ENCODE measurements at places on chromosomes 13 and 19. TPM values are rescaled to one million over a fixed set of nuclear protein-coding genes. Genes with fewer than 3 reads are reported as not detected.

Gene PCSK4
- 5.9 TPM for total RNA-seq

Gene CYP2A6
- total RNA-seq, result not detected

Gene EPSTI1
- 4.6 TPM for total RNA-seq

Gene ZNF823
- total RNA-seq, result 26.1 TPM

Gene HSD17B14
- 6.9 TPM for total RNA-seq

Gene CEACAM20
- not detected for total RNA-seq

Gene ZNF730
- total RNA-seq, result 7.9 TPM

DNA sequence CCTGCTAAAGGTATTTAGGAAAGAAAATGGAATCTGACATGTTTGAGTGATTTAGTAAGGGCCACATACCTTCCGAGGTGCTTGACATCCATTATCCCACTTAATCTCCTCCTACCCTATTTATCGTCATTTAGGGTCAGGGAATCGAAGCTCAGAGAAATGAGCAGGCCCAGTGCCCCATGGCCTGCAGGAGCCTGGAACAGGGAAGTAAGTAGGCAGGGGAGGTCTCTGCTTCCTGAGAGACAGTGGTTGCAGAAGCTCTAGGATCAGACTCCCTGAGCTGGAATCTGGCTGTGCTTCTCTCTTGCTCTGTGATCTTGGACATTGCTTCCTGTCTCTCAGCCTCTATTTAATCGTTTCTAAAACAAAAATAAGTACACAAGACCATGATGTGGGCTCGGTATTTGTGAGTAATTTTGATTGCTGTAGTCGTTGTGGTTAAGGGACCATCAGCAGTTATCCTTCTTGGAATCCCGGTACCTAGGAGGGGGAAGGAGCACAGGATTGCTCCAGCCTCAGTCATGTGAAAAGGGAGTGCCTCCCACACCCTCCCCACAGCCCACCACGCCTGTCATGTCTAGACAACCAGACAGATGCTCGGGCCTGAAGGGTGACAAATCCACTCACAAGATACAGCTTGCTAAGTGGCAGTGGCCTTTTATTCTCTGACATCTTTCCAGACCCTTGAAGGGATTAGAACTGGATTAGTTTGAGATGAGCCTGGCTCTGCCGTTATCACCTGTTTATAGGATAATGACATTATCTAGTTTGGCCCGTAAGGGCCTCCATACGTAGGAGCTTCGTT lies 169.2 kb upstream of the TSHZ3 start:
- DNase-seq, result no peak

- no peak for DNase-seq
Observed at GRCh38 chr13:20126541-20127261, 34.2 kb downstream of the GJA3 start.

DNA sequence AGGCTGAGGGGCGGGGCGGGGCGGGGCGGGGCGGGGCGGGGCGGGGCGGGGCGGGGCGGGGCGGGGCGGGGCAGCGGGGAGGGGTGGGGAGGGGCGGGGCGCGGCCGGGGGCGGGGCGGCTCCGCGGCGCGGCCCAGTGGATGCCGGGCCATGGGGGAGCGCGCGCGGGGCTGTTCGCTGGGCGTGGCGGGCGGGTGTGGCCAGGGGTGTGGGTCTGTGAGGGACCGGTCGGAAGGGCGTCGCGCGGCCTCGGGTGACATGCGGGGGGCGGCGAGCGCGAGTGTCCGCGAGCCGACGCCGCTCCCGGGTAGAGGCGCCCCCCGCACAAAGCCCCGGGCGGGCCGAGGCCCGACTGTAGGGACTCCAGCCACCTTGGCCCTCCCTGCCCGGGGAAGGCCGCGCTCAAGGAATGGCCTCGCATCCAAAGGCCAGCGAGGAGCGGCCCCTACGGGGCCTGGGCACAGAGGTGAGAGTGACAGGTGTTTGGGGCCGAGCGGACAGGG lies at the start of gene ZFP28:
ZFP28 (plus strand) TSS at position 188 of the 503 bp plus-strand sequence; CDS start at position 259, 71 bp downstream.
- no peak for DNase-seq

DNA sequence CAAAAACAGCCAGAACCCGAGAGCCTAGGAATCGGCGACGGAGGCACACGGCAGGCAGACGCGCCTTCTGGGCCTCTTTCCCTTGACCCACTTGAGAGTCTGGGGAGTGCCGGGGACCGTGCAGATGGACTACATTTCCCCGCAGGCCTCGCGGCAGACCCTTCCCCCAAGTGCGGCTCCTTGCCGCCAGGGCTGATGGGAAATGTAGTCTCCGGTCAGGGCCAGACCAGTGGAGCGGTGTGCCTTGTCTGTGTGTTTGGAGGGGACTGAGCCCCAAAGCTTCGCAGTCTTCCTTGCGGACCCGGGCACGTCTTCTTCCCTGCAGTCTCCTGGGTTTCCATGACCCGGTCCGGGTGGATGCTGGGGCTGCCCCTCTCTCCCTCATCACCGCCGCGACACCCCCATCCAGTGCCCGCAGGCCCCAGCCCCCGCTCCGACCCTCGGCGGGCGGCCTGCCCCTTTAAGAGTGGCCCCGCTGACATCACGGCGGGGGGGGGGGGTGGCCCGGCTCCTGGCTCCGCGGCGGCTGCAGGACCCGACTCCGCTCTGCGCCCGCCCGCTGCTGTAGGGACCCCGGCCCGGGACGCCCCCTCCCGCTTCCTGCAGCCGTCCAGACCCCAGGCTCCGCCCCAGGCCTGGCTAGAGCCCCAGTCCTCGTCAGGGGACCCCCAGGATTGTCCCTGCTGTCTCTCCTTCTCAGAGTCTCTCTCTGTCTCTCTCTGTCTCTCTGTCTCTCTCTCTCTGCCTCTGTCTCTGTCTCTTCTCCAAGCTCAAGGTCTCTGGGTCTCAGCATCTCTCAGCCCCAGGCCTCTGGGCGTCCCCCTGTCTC lies 758 bp upstream of the CACNG7 start:
- peak; percentile 69 for DNase-seq

DNA sequence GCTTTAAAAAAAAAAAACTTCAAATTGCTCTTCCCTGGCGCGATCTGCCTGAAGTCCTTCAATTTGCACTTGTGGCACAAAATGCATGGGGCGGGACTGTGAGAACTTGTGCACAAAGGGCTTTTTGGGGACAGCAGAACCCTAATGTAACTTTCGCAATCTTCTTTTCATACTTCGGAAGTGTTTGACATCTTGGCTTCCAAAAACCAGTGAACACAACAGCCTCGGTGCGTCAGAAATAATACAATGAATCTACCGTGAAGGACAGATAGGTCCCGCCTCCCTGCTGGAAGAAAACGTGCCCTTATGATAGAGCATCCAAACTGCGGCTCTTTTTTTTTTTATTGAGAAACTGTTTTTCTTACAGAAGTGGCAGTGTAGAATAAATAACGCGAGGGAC lies 36.6 kb downstream of the KLF2 start:
- DNase-seq, result no peak

- DNase-seq, result no peak
Observed at GRCh38 chr13:42895776-42896175, 96.3 kb downstream of the EPSTI1 start.

DNA sequence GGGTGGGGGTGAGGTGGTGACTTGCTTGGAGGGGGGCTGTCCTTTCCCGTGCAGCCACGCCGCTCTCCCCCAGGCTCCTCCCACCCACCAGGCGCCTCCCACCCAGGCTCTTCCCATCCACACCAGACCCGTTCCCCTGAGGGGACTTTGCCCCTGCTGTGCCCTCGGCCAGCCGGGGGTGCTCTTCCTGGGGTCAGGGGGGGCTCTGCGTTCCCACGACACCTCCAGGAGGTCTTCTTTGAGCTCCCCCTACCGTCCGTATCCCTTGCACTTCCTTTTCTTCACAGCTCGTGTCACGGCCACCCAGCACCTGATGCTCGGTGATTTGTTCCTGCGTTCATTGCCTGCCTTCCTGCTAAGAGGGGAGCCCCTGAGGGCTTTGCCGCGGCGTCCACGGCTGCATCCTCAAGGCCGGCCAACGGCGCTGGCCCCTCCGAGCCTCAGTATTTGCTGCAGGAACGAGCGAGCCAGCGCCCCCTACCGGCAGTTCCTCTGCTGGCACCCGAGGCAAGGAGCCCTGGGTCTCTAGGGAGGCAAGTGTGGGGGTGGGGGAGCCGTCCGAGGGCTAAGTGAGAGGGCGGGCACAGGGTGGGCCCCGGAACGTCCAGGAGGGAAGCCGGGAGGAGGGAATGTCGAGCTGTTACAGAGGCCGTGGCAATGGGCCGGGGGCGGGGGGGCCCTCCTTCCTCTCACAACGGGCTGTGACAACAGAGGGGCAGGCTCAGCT lies 11.8 kb downstream of the LRRC4B start:
- DNase-seq, result no peak

DNA sequence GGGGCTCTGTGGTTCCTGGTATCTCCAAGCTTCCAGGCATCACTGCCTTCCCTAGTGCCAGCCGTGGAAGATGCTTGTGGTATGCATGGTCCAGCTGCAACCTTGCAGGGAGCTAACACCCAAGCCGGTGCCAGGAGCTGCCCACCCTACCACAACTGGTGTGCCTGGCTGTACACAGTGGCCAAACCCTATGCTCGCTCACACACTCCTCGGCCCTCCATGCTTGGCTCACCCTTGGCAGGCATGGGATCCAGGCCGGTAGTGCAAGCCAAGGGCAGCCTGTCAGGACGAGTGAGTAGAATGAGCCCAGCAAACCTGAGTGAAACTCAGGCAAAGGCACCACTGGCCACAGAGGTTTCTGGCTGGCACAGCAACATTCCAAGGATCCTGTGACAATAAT lies 1676.0 kb downstream of the SLITRK1 start:
- DNase-seq, result no peak

DNA sequence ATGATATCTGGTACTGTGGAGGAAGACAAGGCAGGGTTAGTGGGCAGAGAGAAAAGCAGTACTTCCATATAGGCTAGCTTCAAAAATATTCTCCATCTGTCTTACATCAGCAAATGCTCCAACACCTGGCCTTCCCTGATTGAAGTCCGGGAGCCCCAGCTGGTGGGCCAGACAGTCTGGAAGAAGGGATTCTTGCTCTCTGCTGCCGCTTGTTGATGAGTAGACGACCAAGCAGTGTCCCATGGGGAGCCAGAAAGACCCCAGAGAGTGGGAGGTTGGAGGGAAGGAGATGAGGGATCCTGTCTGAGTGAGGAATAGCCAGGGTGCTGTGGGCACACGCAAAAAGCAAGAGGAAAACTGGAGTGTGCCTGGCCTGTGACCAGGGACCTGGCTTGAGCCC lies 95.1 kb downstream of the ATP8A2 start:
- no peak for DNase-seq

GRCh38 chr13:51539887-51540286 lies 44.4 kb upstream of the WDFY2 start:
- DNase-seq, result no peak

- DNase-seq, result no peak
Observed at GRCh38 chr13:99124794-99125316, 75.8 kb upstream of the UBAC2 start.

DNA sequence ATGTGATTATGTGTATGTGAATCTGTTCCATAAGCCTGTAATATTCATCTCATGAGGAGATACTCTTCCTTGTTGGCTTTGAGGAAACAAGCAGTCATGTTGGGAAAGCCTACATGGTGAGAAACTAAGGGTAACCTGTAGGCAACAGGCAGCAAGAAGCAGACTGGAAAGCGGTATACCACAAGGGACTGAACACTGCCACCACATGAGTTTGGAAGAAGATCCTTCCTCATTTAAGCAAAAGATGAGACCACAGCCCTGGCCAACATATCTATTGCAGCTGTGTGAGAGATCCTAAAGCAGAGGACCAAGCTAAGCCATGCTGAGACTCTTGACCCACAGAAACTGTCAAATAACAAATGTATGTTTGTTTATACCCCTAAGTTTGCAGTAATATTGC lies 134.8 kb downstream of the B3GLCT start:
- no peak for DNase-seq

- DNase-seq, result no peak
Observed at GRCh38 chr13:84500016-84500415, 617.7 kb upstream of the SLITRK1 start.

Data from spinal cord (tissue), 10 donors.